Transverse colon (tissue), 4 donors: ENCODE measurements at places on chromosomes 5 and 9. TPM values are rescaled to one million over a fixed set of nuclear protein-coding genes. Genes with fewer than 3 reads are reported as not detected.

FOXD4L5 gene
- not detected for total RNA-seq

DNA sequence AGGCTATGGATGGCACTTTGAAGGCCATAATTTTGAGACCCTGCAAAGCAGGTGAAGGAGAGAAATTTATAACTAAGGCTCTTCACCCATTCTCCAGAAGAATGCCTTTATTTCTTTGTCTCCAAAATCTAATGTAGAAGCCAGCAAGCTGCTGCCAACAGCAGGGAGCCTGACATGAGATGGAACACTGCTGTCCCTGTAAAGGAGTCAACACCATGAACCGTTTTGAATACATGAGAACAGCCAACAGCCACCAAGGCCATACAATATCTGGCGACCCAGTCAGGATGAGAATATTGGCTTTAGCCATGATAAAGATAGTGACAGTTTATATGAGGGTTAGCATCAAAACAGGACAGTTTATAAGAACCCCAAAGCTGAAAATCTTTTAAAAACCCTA lies 121.2 kb upstream of the LIFR start:
- H3K4me1 ChIP-seq = no peaks in the 10 kb centered on the region
- no peaks in the 10 kb centered on the region for H3K36me3 ChIP-seq
- peaks cover 8% of the 10 kb centered on the region for H3K27me3 ChIP-seq
- no peak overlapping the region for H3K4me3 ChIP-seq
- no peak overlapping the region for H3K27ac ChIP-seq

- H3K4me3 ChIP-seq = no peak overlapping the region
- H3K36me3 ChIP-seq = no peaks in the 10 kb centered on the region
- no peak overlapping the region for H3K27ac ChIP-seq
- H3K27me3 ChIP-seq = no peaks in the 10 kb centered on the region
- no peak for DNase-seq
Observed at GRCh38 chr5:100789694-100790093, 113.4 kb downstream of the ST8SIA4 start.

DNA sequence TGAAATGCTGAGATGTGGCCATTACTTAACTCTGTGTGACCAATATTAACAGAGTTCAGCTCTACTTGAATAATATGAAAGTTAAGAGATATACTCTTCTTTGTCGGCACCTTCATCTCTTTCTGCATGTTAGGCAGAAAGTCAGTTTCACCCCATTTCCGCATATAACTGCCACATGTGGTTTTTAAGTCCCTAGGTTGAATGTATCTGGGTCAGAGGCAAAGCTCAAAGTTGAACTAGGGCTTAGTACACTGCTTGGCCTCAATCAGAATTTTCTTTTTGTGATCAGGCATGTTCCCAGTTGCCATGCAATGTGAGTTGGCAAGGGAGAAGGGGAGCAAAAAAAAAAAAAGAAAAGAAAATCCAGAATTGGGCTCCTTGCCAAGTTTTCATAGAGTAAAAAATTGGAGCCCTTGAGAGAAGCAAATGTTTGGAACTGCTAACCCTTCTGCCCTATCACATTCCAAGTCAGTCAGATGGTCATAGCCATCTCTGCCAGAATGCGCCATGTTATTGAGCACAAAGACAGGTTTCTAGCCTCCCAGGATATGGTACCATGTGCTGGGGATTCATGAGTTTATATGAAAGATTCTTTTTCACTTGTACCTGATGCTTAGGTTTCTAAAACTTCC lies 251.2 kb upstream of the RORB start:
- no peak for DNase-seq
- no peaks in the 10 kb centered on the region for H3K36me3 ChIP-seq
- H3K4me3 ChIP-seq = no peak overlapping the region
- H3K27ac ChIP-seq = no peak overlapping the region

HTR1A gene
- total RNA-seq = not detected

- no peaks in the 10 kb centered on the region for H3K27me3 ChIP-seq
- peak; percentile 83 for DNase-seq
- H3K4me1 ChIP-seq = peaks cover 7% of the 10 kb centered on the region
- no peaks in the 10 kb centered on the region for H3K36me3 ChIP-seq
- peak overlapping the region; percentile 87 for H3K27ac ChIP-seq
- H3K4me3 ChIP-seq = peak overlapping the region; percentile 73
Observed at GRCh38 chr5:171387970-171388815, 544 bp downstream of the NPM1 start.

DNA sequence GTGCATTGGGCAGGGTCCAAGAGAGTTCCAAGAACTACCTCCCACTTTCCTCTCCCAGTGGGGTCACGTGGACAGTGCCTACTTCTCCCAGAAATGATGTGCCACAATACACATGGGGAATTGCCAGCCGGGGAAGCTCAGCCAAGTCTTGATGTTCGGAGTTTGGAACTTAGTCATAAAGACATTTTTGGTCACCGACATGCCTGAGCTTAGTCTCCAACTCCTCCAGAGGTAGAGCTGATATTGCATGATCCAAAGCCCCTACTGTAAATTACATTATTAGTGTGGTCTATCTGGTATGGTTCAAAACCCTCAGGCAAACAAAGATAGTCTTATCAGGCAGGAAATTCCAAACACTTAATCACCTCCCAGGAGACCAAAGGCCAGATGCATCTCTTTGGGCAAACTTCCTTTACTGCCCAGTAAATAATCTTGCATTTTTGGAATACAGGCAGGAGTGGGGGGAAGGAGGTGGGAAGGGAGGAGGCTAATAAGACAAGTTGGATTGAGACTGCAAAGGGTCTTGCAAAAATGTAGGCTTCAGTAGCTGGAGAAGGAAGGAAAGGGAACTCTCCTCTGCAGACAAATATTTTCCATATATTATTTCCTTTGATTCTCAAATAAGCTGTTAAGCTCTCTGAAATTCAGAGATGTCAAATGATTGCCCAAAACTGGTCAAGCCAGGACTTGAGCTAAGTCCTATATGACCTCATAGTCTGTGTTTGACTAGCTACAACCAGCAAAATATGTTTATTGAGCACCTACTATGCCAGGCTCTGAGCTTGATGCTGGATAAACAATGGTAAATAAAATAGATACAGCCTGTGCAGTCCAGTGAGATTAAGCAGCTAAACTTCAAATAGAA lies 99.4 kb downstream of the DRD1 start:
- no peak overlapping the region for H3K4me3 ChIP-seq
- no peaks in the 10 kb centered on the region for H3K4me1 ChIP-seq
- H3K36me3 ChIP-seq = no peaks in the 10 kb centered on the region
- no peak for DNase-seq
- no peaks in the 10 kb centered on the region for H3K27me3 ChIP-seq
